Activated naive CD8-positive, alpha-beta T cell treated with anti-CD3 and anti-CD28 coated beads for 36 hours (primary cell): ENCODE measurements at places on chromosomes 4 and X. TPM values are rescaled to one million over a fixed set of nuclear protein-coding genes. Genes with fewer than 3 reads are reported as not detected.

Gene INTU
- 0.32 TPM for total RNA-seq

- no peak for DNase-seq
These were observed 85.1 kb downstream of the PDLIM5 start for GRCh38 chr4:94536649-94537469.

Gene MAGEA1
- not detected for total RNA-seq

- no peak for DNase-seq
These were observed 27.7 kb downstream of the MAML3 start for GRCh38 chr4:140126261-140126660.

DNA sequence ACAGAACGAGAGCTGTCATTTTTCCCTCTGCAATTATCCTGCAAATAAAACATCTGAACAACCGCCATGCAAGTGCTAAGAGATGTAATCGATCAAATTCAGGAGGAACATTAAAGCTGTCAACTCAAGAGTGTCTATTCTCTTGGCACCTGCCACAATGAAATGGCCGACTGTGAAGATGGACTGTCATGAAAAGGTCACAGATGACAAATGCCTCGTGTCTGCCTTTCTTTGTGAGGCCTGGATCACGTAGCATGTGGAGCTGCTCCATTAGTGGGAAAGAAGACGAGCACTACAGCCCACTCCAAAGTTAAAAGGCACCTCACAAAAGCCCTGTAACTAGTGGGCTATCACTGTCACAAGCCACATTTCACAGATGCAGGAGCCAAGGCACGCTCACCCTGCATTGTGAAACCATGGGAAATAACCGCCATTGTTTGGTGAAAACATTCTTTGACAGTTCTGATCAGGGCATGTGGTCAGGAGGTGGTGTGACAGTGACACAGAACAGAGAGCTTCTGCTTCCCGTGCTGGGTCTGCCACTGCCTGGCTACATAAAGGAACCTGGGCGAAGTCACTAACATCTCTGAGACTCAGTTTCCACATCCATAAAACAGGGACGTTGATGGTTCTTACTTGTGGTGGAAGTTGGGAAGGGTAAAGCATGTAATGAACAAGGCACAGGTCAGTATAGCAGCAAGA lies 98.9 kb downstream of the EVC2 start:
- DNase-seq = no peak
